ENCODE measurements at places on chromosomes 6 and 20. TPM values are rescaled to one million over a fixed set of nuclear protein-coding genes. Genes with fewer than 3 reads are reported as not detected.

The TEAD3 gene
- total RNA-seq = 12.3 TPM

The TOMM34 gene
- 105 TPM for total RNA-seq

The CDSN gene
- not detected for total RNA-seq

The LY6G6D gene
- total RNA-seq = not detected

The PACRG gene
- total RNA-seq = not detected

The DEFB119 gene
- not detected for total RNA-seq

The GPR63 gene
- total RNA-seq = 0.07 TPM

The LY86 gene
- total RNA-seq = not detected

The NNAT gene
- total RNA-seq = not detected

The FIG4 gene
- 18.5 TPM for total RNA-seq

The SLC26A8 gene
- total RNA-seq = not detected

The SOX4 gene
- total RNA-seq = 8.8 TPM

The C6orf141 gene
- total RNA-seq = 21.5 TPM

The CD83 gene
- total RNA-seq = 5.3 TPM

The TMEM244 gene
- total RNA-seq = not detected

The HLA-DQA1 gene
- total RNA-seq = not detected

- DNase-seq = peak; percentile 18
These were observed 26.7 kb downstream of the MDN1 start for GRCh38 chr6:89792881-89793280.

DNA sequence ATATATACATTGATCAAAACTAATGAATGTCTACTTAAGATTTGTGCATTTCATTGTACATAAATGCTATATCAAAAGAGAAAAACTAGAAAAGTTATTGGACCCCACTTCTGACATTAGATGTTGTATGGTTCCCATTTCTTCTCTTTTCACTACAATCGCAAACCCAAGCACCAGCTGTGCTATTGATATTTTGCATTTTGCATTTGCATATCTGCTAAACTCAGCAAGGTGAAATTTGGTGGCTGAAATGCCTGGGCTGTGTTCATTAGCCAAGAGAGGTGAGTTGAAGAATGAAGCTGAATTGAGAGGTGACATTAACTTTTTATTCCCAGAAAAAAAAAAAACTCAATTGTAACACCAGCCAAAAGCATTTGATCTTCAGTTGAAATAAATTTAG is 232.1 kb upstream of the TENT5A start:
- no peak for DNase-seq

- DNase-seq = no peak
These were observed 14.3 kb upstream of the TRPC4AP start for GRCh38 chr20:35106827-35107380.

GRCh38 chr6:96499781-96500180 is 21.8 kb upstream of the UFL1 start:
- no peak for DNase-seq

DNA sequence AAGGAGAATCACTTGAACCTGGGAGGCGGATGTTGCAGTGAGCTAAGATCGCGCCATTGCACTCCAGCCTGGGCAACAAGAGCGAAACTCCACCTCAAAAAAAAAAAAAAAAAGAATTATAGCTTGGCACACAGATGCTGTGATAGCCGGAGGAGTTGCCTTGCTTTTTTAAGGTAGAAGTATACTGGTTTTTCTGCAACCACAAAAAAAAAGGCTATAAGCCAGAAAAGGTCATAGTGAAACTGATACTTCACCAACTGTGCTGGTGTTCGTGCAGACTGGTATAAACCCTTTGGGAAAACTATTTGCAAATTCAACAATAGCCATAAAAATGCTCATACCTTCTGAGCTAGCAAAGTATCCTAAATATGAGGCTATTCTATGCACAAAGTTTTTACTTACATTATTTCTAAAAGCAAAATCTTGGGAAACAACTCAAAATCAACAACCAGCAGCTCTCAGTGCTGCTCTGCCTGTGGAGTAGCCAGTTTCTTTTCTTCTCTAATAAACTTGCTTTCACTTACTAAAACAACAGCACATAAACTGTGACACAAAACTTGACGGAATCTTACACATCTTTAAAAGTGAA is 44.0 kb downstream of the B4GALT5 start:
- no peak for DNase-seq

DNA sequence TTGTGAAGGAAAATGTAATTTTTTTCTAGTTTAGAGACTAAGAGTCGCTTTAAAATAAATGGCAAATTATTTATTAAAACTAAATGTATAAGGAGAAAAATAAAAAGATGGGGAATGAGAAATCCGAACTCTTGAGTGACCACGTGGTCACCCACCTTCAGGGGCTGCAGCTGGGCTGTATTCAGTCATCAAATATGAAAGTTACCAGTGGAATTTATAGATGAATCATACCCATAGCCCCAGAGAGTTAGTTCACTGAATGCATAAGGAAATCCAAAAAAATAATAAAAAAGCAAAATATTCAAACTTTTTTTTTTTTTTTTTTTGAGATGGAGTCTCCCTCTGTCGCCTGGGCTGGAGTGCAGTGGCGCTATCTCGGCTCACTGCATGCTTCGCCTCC is 947.7 kb upstream of the ADGRB3 start:
- DNase-seq = no peak

GRCh38 chr6:85464722-85465150 is 14.9 kb downstream of the NT5E start:
- peak; percentile 98 for DNase-seq

DNA sequence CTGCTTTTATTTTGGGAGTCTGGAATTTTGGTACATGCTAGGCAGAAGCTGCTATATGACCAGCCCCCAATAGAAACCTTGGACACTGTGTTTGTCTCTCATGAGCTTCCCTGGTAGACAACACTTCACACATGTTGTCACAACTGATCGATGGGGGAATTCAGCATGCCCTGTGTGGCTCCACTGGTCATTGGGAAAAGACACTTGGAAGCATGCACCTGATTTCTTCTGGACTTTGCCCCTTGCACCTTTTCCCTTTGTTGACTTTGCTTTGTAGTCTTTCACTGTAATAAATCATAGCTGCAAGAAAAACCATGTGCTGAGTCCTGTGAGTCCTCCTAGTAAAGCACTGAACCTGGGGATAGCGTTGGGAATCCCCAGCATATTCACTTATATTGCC is 7.9 kb upstream of the WFDC10A start:
- DNase-seq = no peak

- no peak for DNase-seq
These were observed 49.1 kb upstream of the TMEM30A start for GRCh38 chr6:75333676-75334200.

DNA sequence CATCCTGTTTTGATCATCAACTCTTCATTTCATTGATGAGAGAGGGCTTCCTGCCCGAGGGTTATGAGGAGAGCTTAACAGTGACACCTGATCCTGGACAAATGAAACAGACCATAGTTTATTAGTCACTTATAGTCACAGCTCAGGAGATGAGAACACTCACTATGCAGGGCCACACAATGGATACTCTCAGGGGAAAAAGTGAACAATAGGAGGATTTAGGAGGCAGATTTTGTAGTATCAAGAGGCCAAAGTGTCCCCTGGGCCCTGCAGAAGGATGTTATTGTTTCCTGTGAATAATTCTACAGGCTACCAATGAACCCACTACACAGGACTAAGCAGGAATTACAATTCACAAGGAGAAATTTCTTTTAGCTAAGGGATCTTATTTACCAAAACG is 772.8 kb upstream of the MAN1A1 start:
- no peak for DNase-seq

GRCh38 chr20:17825960-17826843 is 126.4 kb downstream of the BANF2 start:
- DNase-seq = peak; percentile 45

- DNase-seq = peak; percentile 71
These were observed 203.4 kb upstream of the KCNQ5 start for GRCh38 chr6:72418495-72418894.

GRCh38 chr20:47262365-47263013 is 94.0 kb downstream of the ZMYND8 start:
- DNase-seq = no peak

- DNase-seq = no peak
These were observed 4.6 kb downstream of the MAD2L1BP start for GRCh38 chr6:43639984-43640800.

DNA sequence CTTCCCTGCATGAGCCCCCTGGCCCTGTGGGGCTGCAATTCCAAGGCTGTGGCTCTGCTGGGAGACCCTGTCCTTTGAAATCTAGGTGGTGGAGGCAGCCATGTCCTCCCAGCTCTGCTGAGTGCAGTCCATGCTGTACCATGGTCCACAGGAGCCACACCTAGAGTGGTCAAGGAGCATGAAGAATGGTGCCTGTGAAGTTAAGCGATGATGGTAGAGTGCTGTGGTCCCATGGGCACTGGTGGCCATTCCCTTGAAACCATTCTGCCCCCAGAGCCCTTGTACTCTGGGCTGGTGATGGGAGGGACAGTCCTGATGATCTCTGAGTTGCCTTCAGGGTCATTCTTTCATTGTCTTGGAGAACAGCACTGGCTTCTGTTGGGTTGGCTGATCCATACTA is 55.3 kb downstream of the EFCAB8 start:
- no peak for DNase-seq

DNA sequence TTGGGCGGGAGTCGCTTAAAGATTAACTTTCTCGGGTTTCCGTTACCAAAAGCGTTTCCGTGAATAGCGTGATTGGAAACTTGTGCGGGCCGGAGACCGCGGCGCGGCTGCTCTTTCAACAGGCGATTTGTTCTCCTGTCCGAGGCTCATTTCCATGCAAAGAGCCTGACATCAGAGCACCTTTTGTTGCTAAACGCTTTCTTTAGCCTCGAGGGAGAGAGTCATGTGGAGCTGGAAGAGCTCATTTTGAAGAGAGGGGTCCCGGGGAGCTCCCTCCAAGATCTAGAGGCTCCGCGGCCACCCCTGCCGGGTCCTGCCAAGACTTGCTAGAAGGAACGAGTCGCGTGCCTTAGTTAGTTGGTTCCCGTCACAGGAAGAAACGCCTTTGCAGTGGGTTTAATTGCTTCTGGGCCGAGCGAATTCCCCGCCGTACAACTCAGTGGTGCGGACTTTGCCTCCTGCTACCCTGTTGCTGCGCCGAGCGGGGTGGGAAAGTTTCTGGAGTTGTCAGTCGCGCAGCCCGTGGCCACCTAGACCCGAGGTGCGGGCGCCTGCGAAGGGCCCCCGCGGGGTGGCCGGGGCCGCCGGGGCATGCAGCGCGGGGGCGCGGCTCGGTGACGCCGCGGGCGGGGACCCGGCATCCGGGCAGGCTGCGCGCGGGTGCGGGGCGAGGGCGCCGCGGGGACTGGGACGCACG is at the start of gene SASH1:
TSS of gene SASH1 (plus strand) at position 489 of the 697 bp plus-strand sequence. CDS start 230 bp downstream, outside the sequence.
- DNase-seq = peak; percentile 69

GRCh38 chr20:35587436-35587835 is 28.2 kb upstream of the SPAG4 start:
- no peak for DNase-seq

DNA sequence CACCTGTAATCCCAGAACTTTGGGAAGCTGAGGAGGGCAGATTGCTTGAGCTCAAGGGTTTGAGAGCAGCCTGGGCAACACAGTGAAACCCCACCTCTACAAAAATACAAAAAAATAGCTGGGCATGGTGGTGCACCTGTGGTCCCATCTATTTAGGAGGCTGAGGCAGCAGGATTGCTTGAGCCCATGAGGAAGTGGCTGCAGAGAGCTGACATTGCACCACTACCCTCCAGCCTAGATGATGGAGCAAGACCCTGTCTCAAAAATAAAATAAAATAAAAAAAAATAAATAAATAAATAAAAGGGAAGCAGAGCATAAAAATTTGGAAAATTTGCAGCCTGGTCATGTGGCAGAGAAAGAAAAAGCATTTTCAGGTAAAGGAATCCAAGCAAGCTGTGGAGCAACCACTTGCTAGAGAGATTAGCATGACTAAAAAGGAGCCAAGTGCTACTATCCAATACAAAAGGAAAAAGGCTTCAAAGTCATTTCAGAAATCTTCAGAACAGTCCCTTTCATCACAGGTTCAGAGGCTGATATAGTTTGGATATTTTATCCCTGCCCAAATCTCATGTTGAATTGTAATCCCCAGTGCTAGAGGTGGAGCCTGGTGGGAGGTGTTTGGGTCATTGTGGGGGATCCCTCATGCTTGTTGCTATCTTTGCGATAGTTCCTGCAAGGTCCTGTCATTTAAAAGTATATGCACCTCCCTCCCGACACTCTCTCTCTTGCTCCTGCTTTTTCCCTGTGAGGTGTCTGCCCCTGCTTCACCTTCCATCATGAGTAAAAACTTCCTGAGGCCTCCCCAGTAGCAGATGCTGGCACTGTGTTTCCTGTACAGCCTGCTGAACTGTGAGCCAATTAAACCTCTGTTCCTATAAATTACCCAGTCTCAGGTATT is 11.2 kb upstream of the TTK start:
- DNase-seq = no peak

- no peak for DNase-seq
These were observed 82.1 kb downstream of the ELOVL5 start for GRCh38 chr6:53266553-53267090.

DNA sequence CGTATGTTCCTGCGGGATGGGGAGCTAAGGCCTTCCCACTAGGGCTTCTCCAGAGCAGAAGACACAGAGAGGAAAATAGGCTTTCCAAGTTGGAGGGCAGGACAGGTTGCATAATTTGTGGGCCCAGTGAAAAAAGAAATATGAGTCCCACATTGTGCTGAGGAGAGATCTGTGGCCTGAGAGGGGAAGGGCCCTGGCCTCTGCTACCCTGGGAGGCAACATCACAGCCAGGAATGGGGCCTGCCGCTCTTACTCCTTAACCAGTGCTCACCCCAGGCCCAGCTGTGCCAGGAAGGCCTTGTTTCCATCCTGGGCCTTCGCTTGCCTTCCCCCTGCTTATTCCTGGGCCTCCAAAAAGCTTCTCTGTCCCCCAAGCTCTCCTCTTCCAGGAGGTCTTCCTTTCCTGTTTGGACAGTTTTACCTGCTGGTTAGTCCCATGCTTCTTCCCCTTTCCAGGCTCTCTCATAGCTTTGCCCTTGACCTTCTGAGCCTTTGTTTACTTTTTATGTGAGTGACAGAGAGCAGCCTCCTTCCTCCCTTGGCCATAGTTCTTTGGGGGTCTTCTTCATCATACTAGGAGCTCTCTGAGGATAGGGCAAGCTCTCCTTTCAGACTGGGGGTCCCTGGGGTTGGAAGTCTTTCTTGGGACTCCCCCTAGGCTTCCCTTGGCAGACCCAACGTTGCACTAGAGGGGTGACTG is 26.2 kb upstream of the VEGFA start:
- DNase-seq = no peak

GRCh38 chr6:101534821-101535220 is 141.3 kb downstream of the GRIK2 start:
- no peak for DNase-seq

DNA sequence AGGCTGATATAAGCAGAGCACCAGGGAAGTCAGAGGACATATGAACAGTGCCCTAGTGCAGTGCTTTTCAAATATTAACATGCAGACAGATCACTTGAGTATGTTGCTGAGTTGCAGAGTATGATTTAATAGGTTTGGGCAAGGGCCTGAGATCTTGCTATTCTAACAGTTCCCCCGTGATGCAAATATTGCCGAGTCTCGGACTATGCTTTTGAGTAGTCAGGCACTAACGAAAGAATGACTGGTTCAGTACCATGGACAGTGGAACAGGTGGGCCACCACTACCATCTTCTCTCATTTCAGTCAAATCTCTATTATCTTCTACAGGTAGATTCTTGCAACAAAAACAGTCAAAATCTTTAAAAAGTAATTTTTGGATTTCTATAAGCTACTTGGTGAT is 3.7 kb upstream of the TMEM200A start:
- no peak for DNase-seq

Measured in A172 (cell line).